ENCODE measurements at places on chromosomes 1 and 21.

- no peak for DNase-seq
Measured at GRCh38 chr1:8643542-8644536, 173.6 kb downstream of the RERE start.

GRCh38 chr1:32684167-32684811 is 18.3 kb downstream of the SYNC start:
- DNase-seq: no peak

DNA sequence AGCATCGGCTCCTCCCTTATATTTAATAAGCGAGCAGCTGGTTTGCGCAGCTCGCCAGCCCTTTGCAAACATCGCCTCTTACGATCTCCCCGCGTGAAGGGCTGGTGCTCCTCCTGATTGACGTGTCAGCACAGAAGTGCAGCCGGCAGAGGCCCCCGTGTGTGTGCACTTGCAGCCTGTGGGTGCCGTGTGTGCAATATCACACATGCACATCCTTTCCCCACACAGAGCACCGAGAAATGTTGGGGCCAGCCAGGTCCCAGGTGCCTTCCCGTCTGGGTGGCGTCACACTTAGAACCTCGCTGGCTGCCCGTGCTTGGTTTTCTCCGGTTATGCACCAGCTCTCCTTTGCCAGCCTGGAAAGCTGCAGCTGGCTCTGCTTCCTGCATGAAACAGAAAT is 126.6 kb upstream of the AJAP1 start:
- DNase-seq: no peak

- DNase-seq: no peak
Measured at GRCh38 chr1:243414152-243414494, 158.3 kb downstream of the SDCCAG8 start.

GRCh38 chr1:244839656-244840055 is 4.2 kb downstream of the COX20 start:
- DNase-seq: no peak

DNA sequence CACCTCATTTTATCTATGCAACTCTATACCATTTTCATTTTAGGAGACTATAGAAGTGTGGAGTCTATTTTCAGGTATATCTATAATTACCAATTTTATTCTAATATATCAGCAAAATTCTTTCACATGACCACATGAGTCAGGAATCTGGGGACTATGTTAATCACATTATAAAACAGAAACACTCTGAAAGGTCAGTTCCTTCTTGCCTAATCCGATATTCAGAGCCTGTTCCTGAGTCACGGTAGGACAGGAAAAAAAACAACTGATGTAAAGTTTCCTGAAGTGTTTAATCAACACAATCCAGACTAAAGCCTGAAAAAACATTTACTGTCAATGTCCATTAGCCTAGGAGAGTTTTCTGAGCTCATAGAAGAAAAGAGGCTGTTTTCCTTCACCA is 1902.3 kb downstream of the NCAM2 start:
- DNase-seq: no peak

GRCh38 chr1:150596095-150596892 is 16.9 kb upstream of the MCL1 start:
- DNase-seq: no peak

DNA sequence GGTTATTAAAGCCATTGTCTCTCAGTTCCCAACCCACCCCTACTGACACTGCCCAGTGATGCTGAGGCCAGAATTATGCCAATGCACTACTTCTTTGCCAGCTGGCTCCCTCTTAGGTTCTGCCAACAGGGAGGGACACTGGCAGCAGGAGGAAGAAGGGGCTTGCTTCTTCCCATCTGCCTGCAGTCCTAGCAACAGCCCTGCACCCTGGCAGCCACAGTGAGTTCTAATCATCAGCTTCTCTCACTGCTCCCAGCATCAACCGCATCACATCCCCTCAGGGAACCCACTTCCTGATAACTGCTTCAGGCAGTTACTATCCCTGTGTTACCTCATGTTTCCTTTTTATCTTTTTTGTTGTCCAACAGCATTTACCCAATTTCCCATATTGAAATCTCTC is 86.2 kb downstream of the UBR4 start:
- DNase-seq: no peak

DNA sequence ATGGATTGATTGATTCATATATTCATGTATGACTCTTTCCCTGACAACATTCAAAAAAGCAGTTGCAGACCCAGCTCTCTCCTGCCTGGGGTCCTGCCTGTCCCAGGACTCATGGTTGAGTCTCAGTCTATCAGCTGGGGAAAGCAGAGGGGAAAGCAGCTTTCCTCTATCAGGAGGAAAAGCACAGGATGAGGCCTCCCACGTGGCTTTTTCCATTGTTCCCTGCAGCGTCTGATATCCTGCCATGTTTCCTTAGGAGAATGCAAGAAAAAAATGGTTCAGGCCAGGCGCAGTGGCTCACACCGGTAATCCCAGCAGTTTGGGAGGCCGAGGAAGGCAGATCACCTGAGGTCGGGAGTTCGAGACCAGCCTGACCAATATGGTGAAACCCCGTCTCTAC is 133.0 kb upstream of the VAMP3 start:
- no peak for DNase-seq

DNA sequence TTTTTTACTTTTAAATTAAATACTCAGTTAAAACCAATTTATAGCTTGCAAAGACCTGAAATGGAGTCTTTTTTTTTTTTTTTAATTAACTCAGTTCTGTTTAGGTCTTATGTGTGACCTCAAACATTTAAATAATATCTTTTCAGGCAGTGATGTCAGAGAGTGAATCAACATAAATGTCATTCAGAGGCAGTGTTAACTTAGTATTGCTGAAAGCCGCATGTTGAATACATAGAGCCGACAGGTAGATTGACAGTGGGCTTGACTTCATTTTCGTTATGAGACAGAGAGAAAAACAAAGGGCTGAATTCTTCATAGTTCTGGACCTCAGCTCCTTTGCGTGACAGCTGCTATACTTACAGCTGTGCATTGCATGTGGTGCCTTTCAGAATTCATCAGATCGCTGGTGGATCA is 51.5 kb downstream of the PRDM2 start:
- no peak for DNase-seq

GRCh38 chr1:66831529-66832239 is 30.6 kb upstream of the INSL5 start:
- DNase-seq: no peak

DNA sequence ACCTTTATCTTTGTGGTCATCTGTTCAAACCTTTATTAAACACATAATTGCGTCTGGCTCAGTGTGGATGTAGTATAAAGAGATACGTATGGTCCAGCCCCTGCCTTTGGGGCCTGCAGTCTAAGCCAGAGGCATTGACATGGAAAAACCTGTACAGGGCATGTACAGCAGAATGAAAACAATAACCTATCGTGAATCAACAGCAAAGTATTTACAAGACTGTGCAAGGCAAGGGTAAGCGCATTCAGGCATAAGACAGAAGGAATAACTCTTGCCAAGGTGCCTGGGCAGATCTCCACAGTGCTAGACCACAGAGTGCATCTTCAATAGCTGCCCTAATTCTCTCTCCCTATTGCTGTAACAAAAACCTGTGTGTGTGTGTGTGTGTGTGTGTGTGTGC is 35.5 kb downstream of the KIRREL1 start:
- DNase-seq: no peak

DNA sequence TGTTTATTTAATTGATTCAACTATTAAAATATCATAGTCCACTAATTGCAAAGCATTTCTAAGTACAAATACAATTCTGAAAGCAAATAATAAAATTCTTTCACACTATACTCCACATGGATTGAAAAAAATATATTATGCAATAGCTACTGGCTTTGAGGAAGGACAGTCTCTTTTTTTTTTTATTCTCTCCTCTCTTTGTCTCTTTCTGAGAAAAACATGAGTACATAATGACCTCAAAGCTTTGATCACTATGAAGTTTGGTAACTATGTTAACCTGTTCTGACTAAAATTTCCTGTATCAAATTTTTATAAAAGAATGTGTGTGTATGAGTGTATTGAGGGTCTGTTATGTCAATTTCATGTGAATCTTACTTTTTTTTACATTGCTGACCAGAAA is 96.2 kb downstream of the RGS2 start:
- DNase-seq: no peak

- DNase-seq: no peak
Measured at GRCh38 chr1:36913016-36913415, 121.3 kb downstream of the GRIK3 start.

GRCh38 chr21:43034101-43034500 is 41.5 kb downstream of the CBS start:
- DNase-seq: no peak

- no peak for DNase-seq
Measured at GRCh38 chr1:78703806-78704205, 54.2 kb downstream of the IFI44 start.

GRCh38 chr1:241767737-241768136 is 80.3 kb upstream of the EXO1 start:
- DNase-seq: no peak

All from RCC 7860 (cell line).